ENCODE measurements at places on chromosomes 12 and 14.

GRCh38 chr14:64195199-64195598 lies 99.0 kb downstream of the ESR2 start:
- DNase-seq: peak; percentile 14

DNA sequence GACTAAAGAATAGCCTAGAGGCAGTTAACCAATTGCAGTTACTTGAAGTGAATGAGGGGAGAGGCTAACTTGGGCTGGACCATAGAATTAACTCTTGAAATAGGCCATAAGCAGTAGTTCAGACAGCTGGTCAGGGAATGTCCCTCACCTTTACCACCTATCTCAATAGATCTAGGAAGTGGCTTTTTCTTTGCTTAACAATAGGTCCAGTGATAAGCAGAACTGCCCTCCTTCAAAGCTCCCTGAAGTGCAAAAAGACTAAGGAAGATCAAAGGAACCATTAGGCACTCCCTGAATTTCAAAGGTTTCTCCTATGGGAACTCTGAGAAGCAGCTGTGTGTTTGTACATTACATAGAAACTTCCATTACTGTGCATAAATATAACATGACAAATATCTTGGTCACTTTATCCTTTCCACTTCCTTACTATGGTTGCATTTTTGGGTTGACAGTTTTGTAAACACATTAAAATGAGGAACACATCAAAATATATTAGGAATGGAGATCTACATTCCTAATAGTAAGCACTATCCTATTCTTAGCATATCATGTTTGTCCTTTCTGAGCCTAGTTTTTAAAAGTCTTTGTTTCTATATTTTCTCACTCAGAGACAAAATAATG lies 7.2 kb upstream of the NAA30 start:
- DNase-seq: no peak

GRCh38 chr12:106183735-106184134 lies 45.0 kb upstream of the NUAK1 start:
- no peak for DNase-seq

DNA sequence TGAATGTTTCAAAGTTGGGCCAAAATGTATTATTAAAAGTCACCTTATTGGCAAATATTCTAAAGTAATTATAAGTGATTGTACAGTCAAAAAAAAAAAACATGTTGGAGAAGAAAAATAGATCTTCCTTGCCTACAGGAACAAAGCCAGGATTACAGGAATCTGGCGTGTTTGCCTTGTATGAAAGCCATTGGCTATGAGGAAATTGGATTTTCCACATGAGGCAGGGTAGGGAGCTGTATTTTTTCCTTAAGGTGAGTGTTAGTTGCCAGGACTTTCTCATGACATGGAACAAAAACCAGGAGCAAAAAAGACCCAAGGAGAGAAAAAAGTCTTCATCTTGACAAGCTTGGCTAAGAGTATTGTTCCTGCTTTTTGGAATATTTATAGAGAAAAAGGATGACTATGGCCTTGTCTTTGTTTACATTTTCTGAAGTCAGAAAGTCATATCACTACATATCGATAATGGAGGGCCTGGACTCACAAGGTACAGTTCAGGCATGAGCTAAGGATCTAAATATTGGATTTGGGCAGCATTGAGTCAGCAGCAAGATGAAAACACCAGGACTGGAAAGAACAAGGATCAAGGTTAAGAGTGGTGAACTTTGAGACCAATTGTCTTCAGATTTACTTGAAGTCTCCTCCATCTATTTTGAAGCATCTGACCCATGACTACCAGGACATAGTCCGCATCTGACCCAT lies 68.4 kb upstream of the FLRT2 start:
- no peak for DNase-seq

GRCh38 chr12:108693751-108694150 lies 37.6 kb downstream of the CORO1C start:
- DNase-seq: no peak

DNA sequence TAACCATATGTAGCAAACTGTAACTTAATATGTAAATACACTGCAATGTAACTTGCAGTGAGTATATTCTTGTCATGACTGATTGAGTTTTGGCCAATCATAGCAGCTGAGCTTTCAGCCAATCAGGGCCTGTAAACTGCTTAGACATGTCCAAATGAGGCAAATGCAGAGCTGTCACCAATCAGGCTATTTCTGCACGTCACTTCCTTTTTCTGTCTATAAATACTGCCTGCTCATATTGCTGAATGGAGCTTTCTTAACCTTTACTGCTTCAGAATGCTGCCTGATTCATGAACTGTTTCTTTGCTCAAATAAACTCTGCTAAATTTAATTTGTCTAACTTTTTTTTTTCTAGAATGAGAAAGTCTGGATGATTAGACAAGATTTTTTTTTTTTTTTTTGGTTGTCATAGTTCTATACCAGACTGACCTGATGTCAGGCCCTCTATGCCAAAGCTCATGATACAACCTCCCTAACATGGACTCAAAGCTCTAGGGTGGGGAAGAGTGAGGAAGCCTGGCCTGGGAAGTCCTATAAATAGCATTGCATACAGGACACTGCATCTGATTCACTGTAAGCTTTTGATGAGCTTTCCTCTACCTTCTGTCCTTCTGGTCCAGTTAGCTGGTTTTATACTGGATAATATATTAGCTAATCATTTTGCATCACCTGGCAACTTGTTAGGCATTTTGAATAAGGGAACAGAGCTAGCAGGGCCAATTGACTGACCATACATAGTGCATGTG lies 12.0 kb downstream of the MGP start:
- no peak for DNase-seq

DNA sequence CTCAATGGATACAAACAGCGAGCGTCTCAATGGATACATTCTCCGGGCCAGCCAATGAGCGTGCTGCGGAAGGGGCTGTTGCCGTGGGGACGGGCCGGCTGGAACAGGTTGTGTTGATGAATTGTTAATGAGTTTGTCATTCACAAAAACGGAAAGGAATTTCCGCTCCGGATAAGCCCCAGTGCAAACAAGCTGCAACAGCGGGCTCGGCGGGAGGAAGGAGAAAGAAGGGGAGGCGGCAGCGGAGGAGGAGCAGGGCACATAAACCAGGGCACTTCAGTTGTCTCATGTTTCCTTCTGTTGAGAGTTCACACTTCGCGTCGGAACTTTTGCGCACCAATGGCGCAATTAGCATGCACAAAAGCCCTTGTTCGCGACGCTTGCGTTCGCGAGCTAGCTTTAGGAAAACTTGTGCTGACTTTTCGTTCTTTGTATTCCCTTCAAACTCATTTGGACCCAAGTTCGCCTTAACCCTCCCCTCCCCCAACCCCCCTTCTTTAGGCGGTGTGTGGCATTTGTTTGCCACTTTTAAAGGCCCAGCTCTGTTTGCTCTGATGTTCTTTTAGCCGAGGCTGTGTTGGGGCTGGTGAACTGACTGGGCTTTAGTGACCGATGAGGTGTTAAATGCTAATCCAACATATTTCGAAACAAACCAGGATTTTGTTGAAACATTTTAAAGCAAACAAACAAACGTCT lies at the start of gene DUSP6:
Gene DUSP6 (minus strand): TSS at position 10 of the 696 bp plus-strand sequence. CDS start 462 bp downstream, outside the sequence.
- peak; percentile 86 for DNase-seq

DNA sequence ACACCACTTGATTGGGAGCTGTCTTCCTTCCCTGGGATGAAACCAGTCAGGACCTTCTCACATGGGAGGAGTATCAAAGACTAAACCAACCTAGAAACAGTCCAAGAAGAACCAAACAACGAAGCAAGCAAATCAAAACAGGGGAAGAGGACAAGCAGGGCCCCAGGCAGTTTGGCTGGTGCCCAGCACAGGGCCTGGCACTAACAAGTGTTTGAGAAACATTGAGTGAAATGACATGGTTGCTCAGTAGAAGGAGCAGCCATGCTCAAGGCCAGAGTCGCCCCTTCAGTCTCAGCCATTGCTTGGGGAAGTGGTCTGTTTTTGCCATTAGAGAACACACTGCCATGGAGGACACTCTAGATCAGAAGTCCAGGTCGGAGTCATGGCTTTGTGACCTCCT lies 323.1 kb downstream of the CACNA1C start:
- DNase-seq: no peak

- no peak for DNase-seq
These were observed 1598.0 kb upstream of the TMEM132C start for GRCh38 chr12:126668961-126669360.

DNA sequence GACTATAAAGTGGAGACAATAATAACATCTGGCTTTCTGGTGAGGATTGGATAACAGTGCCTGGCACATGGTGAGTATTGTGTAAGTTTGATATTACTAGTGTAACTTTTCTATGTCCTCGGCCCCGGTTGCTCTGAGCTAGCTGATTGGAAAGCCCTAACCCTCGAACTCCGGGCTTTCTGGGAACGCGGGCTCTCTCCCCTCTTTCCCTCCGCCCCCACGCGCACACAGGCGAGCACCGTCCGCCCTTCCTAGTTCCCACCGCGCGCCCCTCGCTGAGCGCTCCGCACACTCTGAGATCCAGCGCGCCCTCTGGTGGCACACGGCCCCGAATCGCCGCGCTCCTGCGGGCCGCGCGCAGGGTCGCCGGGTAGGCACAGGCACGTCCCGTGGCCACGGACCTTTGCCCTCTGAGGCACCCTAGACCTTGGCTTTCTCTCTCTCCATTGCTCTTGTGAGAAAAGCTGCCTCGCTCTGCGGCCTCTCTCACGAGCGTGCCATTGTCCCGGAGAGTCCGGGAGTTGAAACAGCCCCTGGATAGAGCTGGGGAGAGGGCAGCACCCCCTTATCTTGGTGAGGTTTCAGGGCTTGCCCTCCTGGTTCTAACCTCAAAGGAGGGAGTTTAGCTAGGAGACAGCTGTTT lies 23.2 kb upstream of the ESRRB start:
- peak; percentile 10 for DNase-seq

- DNase-seq: no peak
These were observed 304.7 kb downstream of the RMST start for GRCh38 chr12:97767347-97767746.

DNA sequence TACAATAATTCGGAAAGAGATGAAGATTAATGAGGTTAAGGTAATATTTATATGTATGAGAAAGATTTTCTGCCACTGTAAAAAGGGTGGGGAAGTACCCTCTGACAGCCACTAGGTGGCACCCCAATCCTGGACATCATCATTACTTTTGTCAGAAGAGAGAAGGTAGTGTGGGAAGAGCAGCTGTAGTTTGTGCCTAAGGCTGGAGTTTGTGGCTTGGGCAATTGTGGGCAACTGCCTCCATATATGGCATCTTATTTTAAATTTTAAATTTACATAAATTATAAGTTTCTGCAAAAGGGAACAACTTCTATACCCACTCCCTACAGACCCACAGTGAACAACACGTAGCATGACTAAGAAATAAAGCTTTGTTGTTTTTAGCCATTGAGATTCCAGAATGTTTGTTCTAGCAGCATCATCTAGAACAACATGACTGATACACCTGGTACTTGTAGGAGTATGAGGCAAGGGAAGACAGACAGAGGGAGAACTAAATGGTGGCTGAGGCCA lies 34.4 kb upstream of the SYCP3 start:
- peak; percentile 70 for DNase-seq

DNA sequence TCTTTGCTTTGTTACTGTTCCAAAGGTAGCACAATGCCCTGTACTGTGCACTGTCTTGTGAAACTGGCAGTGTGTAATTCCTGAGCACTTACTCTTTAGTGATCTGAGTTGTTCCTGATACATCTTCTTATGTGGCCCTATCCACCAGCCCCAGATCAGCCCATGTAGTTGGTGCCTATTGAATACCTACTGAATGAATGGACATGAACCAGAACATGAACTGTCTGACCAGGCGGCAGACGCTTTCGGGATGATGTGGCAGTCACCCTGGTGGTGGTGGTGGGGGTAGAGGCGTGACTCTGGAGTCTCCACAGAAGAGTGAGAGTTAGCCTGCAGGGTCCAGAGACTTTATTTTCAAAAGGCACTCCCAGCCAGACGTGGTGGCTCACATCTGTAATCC lies 46.6 kb upstream of the PAPOLA start:
- DNase-seq: no peak

DNA sequence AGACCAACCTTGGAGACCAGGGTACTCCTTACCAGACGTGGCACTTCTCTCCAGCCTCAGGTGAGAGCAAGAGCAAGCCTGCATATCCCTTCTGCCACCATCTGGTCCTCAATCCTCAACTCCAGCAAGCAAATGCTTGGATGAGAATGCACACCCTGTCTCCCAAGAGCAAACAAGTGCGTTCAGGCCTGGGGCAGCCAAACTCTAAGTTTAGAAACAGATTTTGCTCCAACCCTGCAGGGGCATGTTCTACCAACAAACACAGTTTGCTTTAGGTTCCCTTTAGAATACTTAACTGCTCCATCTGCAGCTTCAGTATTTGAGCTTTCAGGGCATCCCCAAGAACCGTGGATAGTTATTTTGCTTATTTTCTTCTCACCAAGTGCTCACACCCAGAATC lies 55.9 kb upstream of the FICD start:
- DNase-seq: no peak

GRCh38 chr12:67589078-67589477 lies 59.5 kb upstream of the DYRK2 start:
- no peak for DNase-seq

GRCh38 chr14:104939666-104940410 lies 15.2 kb downstream of the PLD4 start:
- no peak for DNase-seq

DNA sequence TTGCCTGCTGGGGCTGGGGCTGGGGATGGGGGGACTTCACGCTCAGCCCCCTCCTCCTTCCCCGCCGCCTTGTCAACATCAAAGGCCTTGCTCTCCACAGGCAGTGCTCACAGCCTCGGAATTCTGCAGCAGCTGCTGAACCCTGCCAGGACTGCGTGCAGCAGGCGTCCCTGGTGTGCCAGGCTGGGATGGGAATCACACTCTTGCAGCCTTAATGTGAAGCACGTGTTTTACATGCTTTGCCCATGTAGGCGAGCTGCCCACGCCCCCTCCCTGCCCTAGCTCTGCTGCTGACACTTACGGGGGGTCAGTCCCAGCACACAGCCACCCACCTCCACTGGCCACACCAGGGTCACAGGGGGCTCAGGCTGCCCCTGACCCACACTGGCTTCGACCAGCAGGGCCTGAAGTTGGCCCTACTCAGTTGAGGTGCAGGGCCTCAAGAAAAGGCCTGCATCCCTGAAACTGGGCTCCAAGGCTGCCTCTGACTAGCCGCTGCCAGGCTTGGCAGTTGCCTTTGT lies 276.2 kb upstream of the RTL1 start:
- DNase-seq: no peak

GRCh38 chr14:54798465-54799124 lies 104.0 kb downstream of the GCH1 start:
- DNase-seq: no peak

- DNase-seq: no peak
These were observed 166.4 kb upstream of the LMNTD1 start for GRCh38 chr12:25719505-25719904.

DNA sequence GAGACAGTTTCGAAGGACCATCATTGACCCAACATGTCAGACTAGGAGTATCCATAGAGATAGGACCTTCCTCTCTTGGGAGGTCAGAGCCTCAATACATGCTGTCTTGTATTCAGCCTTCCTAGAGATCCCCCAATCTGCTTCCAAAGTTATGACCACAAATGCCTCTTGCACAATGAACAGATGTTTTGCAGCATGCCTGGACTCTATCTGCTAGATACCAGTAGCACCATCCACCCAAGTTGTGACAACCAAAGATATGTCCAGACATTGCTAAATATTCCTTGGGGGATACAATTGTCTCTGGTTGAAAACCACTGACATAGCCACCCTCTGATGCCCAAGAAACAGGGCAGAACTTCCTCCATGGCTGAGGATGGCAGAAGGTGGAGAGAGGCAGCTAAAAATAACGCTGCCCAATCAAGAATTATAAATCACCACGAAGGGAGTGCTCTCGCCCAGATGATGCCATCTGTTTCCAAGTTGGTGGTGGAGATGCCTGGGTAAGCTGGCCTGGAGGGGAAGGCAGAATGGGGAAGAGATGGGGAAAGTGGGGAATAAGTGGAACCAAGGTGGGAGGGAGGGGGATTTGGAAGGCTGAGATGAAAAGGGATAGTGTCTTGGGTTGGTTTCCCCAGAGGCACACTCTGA lies 42.9 kb upstream of the NOS1 start:
- DNase-seq: no peak
